AG04449 (cell line): ENCODE measurements at places on chromosomes 16 and 17.

- no peak for DNase-seq
Measured at GRCh38 chr16:57551057-57551456, 8.6 kb downstream of the ADGRG5 start.

GRCh38 chr16:66908116-66908515, 10.6 kb downstream of the CDH16 start:
- no peak for DNase-seq

GRCh38 chr16:23074423-23074822, 74.8 kb downstream of the USP31 start:
- no peak for DNase-seq

GRCh38 chr16:53620476-53620875, 83.2 kb downstream of the RPGRIP1L start:
- DNase-seq: no peak

- no peak for DNase-seq
Measured at GRCh38 chr17:13385481-13385911, 216.2 kb downstream of the HS3ST3A1 start.

- no peak for DNase-seq
Measured at GRCh38 chr16:50581845-50582244, 33.6 kb downstream of the NKD1 start.

DNA sequence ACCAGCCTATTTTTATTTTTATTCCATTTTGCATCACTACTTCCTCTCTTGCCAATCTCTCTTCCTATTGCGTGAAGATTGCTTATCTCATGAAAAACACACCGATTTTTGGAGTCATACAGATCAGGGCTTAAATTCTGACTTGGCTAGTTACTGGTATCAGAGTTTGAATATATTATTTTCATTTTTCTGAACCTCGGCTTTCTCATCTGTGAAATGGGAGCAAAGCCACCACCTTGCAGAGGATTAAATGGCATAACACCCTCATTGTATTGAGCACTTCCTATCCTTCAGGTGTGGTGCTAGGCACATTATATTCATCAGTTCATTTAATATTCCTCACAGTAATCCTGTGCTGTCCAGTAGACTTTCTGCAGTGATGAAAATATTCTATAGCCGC, 208.8 kb downstream of the HAPSTR1 start:
- no peak for DNase-seq

GRCh38 chr17:79082311-79083190, 7.9 kb downstream of the ENGASE start:
- DNase-seq: no peak

DNA sequence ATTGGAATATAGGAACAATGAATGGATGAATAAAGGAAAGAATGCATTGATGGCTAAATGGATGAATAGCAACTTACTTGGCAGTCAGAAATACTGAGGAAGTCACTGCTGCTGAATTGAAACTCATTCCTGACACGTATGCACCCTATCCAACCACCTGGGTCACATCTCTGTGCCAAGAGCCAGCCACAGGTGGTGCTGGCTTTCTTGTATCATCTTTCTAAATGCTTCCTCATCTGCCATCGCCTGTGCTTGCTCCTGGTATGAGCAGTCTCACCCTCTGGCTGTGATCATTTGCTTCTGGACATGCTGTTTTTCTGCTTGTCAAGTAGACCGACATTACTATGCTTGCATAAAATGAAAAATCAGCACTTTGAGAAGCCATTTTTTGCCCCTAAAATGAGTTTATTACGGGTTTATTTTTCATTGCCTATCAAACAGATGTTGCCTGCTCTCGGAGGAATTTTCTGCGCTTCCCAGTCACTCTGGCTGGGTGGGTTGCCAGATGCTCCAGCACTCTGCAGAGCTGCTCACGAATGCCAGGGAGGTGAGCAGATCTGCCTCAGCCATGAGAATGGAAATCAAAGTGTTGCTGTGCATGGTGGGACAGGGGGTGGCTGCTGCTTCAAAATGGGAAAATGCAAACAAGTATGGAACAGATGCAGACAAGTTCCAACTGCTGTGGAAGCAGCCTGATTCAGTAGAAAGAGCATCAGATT, 1349.6 kb upstream of the CDH8 start:
- no peak for DNase-seq

DNA sequence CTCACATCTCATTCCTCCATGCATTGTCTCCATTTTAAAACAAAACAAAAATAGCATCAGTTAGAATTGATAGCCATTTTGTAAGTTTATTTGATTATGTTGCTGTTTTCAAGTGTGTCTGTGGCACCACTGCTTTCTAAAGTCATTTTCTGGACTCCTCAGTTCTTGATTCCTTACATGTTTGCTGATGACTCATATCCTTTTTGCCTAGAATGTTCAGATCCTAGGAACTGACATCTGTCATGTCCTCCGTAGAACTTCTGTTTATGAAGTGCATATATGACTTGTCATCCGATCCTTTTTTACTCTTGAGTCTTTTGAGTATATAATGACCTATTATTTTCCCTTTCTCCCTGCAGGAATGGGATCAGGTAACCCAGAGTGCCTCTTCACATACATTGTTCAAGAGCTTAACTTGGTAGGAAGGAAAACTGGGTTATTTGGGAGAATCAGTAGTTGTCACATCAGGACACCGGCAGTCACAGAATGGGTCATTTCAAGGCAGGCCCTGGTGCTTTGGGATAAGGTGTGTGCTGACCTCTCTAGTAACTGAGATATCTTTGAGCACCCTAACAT, 69.2 kb downstream of the MAP2K4 start:
- peak; percentile 16 for DNase-seq

- DNase-seq: no peak
Measured at GRCh38 chr16:80034469-80034826, 433.9 kb upstream of the MAF start.

DNA sequence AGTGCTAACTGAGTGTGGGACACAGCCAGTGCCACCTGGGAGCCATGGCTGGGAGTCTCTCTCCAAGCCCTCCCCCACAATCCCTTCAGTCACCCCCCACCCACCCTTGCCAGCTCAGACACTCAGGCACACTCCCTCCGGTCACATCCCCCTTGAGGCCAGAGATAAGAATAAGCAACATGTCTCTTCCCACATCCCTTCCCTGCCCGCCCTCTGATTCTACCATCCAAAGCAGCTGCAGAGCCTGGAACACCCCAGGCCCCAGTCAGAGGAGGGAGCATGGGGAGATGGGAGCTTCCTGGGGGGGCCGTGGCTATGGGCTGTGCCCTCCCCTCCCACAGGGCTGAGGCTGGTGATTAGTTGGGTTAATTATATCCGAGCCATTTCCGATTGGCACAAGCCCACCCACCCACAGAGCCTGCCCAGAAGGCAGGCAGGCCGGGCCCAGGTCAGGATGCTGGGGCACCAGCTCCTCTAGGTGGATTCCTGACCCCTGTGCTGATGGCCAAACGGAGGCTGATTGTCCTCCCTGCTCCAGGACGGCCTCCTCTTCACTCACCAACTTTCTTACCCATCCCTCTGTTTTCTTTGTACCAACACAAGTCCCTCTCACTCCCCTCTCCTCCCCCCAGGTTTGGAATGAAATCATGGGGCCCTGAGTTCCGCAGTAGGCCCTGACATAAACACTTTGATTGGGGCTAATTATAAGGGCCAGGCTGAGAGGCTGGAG, 28.6 kb upstream of the MEIOC start:
- no peak for DNase-seq

- no peak for DNase-seq
Measured at GRCh38 chr17:65278050-65278819, 141.1 kb downstream of the RGS9 start.

DNA sequence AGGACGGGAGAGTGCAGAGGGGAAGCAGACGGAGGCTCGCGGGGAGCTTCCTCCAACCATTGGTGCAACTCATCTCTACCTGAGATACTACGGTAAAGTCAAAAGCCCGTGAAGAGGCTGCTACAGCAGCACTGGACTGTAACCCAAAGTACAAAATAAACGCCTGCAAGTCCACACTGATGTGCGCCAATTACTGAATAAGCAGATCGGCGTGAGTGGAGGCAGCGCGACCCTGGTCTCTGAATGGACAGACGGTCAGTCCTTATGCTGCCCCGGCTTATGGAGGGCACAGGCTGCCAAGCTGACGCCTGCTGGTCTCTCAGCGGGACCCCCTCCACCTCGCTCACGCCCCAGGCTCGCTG, 58.5 kb downstream of the LMF1 start:
- DNase-seq: no peak

DNA sequence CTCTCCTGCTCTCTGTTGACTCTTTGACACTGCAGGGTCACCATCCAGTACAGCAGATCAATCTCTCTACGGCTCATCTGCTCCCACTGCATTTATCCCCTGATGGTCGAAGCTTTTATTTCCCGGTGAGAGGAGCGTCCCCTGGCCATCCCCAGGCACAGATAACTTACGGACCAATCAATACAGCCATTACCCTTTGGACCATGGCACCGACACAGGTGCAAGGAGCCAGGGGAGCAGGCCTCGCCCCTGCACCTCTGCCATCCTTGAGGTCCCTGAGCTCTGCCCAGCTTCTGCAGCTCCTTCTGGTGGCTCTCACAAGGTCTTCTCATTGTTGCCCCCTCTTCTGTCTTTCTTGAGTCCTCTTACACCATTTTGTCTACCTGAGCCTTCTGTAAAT, 115.6 kb downstream of the SDK2 start:
- DNase-seq: no peak

GRCh38 chr16:11087691-11088073, 143.3 kb downstream of the CLEC16A start:
- no peak for DNase-seq

GRCh38 chr17:29760279-29761039, 137.7 kb upstream of the CORO6 start:
- no peak for DNase-seq

GRCh38 chr17:49055181-49055927, 58.2 kb downstream of the IGF2BP1 start:
- no peak for DNase-seq

- no peak for DNase-seq
Measured at GRCh38 chr17:57679906-57680695, 65.0 kb downstream of the CCDC182 start.

DNA sequence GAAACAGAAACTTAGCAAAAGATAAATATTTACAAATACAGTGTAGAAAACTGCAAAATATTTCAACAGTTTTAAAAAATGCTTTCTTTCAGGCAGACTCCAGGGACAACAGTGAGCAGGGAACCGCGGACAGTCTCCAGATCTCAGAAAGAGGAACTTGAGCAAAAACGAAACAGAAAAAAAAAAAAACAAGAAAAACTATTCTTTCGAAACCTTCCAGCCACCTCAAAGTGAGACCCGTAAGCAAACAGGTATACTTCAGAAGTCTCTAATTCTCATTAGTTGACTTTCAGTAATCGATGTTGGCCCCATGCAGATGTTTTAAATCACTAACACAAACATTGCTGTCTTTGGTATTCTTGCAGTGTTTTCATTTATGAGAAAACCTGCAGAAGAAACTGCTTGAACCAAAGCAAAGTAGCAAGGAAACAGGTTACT, 15.7 kb upstream of the CCL1 start:
- DNase-seq: no peak

DNA sequence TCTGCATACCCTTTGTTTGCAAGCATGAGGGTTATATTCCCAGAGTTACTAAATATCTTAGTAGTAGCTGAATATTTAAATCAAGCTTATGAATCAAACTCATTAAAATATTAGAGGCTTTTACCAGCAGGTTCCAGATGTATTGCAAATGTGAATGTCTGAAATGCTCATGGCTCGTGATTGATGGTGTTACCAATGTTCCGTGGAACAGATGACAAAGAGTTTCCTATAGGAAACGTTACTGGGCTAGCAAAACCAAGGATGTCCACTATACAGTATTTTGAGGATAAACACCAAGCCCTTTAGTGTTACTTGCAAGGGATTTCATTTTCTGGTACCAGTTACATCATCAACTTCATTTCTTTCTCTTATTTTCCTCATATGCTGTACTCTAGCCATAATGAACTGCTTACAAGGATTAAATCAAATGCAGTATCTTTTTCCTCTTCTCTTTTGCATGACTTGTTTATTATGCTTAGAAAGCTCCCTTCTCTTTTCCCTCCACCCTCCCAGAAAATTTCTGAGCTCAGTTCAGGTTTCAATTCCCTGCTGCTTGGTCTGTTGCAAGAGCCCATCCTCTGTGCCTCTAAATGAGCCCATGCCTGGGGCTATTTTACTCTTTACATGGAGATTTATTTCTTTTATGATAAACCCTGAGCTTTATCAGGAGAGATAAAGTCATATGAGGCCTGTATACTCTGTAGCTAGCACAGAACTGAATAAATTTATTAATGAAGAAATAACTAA, 1537.1 kb upstream of the GOT2 start:
- DNase-seq: no peak

DNA sequence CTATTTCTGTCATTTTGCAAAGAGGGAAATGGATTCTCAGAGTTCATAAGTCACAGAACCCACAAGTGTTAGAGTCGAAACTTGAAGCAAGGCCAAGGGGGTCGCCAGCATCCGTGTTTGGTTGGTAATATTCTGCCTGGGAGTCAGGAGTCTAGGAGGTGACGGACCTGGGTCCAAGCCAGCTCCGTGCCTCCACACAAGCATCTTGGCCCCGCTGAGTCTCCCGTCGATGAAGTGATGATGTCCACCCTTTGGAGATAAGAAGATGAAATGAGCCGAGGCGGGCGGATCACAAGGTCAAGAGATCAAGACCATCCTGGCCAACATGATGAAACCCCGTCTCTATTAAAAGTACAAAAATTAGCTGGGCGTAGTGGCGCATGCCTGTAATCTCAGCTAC, 53.2 kb upstream of the TNRC6C start:
- no peak for DNase-seq

- no peak for DNase-seq
Measured at GRCh38 chr17:67461228-67461780, 84.2 kb downstream of the PITPNC1 start.

- no peak for DNase-seq
Measured at GRCh38 chr16:19784183-19784736, 66.2 kb downstream of the IQCK start.

DNA sequence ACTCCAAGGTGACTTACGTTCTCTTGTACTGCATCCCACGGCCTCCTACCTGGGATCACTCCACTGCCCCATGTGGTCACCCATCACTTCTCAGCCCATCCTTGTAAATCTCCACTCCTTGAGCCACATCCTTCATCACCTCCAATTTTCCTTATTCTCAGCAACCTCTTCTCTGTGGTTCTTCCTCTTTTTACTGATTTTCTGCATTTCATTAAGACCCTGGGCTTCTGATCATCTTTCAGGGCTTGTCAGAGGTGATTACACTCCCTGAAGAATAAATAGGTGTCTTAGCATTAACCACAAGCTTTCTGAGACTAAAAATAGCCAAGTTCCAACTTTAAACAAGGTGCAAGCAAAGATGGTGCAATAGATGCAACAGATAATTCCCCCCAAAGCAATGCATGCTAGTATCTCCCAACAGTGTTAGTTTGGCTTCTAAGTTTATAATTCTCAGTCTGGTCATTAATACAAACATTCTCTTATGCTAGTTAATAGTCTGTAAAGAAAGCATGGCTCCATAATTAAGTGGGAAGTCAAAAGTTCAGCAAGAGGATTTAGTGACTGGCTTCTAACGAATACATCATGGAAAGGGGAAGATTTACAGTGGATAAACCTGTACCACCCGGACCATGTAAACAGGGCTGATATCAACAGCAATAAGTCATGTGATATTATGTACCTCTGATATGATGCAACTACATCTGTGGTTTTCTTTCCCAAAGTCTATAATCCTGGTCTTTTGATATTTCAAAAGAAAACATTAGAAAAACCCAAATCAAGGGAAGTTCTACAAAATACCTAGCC, 47.4 kb upstream of the FOXJ1 start:
- no peak for DNase-seq
